ENCODE measurements at places on chromosomes 6 and 20. TPM values are rescaled to one million over a fixed set of nuclear protein-coding genes. Genes with fewer than 3 reads are reported as not detected.

- no peak for DNase-seq
- H3K4me3 ChIP-seq: no peak overlapping the region
- no peaks in the 10 kb centered on the region for H3K4me1 ChIP-seq
- H3K27ac ChIP-seq: no peak overlapping the region
- H3K27me3 ChIP-seq: no peaks in the 10 kb centered on the region
- H3K36me3 ChIP-seq: no peaks in the 10 kb centered on the region
Measured at GRCh38 chr20:49340161-49340966, 62.5 kb upstream of the ZNFX1 start.

- H3K4me3 ChIP-seq: no peak overlapping the region
- no peaks in the 10 kb centered on the region for H3K27me3 ChIP-seq
- no peak for DNase-seq
- no peak overlapping the region for H3K27ac ChIP-seq
Measured at GRCh38 chr20:7323957-7324356, 556.5 kb downstream of the BMP2 start.

The MBOAT1 gene
- 1.0 TPM for polyA plus RNA-seq

The SAPCD1 gene
- not detected for polyA plus RNA-seq

DNA sequence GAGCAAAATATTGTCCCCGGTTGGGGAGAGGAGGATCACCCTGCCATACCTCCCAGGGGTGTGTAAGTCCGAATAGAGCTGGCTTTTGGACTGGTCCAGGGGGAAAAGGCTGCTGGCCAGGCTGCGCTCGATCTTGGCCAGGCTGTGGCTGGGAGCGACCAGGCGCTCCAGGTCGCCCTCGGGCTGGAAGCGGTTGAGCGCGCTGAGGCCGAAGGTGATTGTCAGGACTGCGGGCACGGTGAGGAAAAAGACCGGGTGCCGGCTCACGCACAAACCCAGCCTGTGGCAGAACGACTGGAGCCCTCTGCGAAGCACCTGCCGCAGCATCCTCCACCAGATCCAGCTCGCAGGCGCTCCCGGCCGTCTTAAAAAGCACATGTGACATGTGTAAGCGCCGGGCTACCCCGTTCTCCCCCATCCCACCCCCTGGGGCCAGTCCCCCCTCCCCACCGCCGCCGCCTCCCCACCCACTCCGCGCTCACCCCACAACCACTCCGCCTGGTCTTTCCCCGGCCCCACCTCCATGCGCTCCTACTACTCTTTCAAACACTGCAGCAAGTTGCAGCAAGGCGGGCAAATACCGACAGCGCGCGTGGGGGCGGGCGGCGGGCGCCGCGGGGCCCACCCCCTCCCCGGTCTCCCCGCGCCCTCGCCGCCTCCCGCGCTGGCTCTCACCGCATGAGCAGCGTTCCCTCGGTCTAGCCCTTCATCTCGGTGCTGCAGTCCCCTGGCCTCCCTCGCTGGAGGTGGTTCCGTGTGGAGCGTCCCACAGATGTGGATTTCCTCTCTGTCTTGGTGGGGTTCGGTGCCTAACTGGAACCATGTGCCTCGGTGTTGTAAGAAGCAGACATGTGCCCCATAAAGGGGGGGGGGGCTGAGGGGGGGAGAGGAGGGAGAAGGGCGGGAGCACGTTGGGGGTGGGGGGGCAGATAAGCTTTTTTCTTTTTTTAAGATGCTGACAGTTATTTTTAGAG, 42.4 kb downstream of the PTCHD4 start:
- H3K27ac ChIP-seq: no peak overlapping the region
- H3K27me3 ChIP-seq: no peaks in the 10 kb centered on the region
- no peaks in the 10 kb centered on the region for H3K36me3 ChIP-seq

DNA sequence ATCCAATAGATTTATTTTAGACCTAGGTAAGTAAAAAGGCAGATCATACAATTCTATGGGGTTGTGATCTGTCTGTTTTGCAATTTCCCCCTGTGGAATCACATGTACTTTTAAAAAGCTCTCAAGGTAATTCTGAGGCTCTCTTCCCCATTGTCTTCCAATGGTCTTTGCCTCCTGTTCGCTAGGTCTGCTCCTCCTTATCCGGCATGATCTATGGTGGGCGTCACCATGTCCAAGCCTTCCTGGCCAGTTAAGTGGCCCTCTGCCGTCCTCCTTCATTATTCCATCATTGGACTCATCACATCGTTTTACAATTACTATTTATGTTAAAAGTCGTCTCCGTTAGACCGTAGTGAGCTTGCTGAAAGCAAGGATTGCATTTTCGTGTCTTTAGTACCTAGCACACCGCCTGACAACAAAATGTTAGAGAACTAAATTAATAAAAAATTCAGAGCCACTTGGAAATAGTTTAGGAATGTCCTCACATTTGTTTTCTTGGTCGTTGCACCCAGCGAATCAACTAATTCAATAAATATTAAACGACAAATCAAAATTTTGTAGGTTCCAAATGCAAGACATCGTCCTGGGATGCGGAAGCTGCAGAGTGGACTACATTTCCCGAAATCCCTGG, 2.2 kb upstream of the STXBP5 start:
- no peak for DNase-seq
- H3K36me3 ChIP-seq: peaks cover 7% of the 10 kb centered on the region
- peak overlapping the region; percentile 84 for H3K4me3 ChIP-seq
- H3K27ac ChIP-seq: peak overlapping the region; percentile 90
- no peaks in the 10 kb centered on the region for H3K27me3 ChIP-seq

The RAMACL gene
- not detected for polyA plus RNA-seq

GRCh38 chr6:132054525-132054924, 103.4 kb upstream of the CCN2 start:
- no peak overlapping the region for H3K27ac ChIP-seq
- DNase-seq: no peak

The SYCP2L gene
- polyA plus RNA-seq: not detected

- H3K36me3 ChIP-seq: no peaks in the 10 kb centered on the region
- H3K27ac ChIP-seq: no peak overlapping the region
- DNase-seq: no peak
- H3K27me3 ChIP-seq: no peaks in the 10 kb centered on the region
Measured at GRCh38 chr6:131070061-131070460, 7.0 kb upstream of the EPB41L2 start.

GRCh38 chr20:11796026-11796425, 121.7 kb upstream of the BTBD3 start:
- DNase-seq: no peak
- H3K27me3 ChIP-seq: no peaks in the 10 kb centered on the region
- H3K4me1 ChIP-seq: no peaks in the 10 kb centered on the region
- no peak overlapping the region for H3K27ac ChIP-seq
- H3K4me3 ChIP-seq: no peak overlapping the region

DNA sequence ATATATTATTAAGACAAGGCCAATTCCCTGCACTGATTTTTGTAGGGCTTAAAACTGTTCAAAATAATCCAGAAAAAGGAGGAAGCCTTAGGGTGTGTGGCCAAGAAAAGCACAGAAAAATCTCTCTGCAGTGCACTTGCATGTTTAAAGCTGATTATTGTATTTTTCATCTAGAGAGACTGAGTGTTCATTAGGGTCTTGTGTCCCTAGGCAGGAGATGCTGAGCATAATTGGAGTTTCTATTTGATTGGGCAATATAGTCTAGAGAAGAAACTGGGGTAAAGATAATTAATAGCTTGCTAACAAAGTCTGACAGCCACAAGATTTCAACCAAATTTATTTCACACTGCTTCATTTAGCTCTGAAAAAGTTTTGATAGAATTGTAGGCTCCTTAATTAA, 2.4 kb downstream of the FLRT3 start:
- H3K27me3 ChIP-seq: no peaks in the 10 kb centered on the region
- no peak for DNase-seq
- no peaks in the 10 kb centered on the region for H3K4me1 ChIP-seq
- H3K27ac ChIP-seq: no peak overlapping the region
- H3K4me3 ChIP-seq: no peak overlapping the region
- no peaks in the 10 kb centered on the region for H3K36me3 ChIP-seq

GRCh38 chr6:168691774-168692173, 250.8 kb downstream of the SMOC2 start:
- no peaks in the 10 kb centered on the region for H3K27me3 ChIP-seq
- H3K27ac ChIP-seq: no peak overlapping the region
- no peak for DNase-seq
- no peak overlapping the region for H3K4me3 ChIP-seq

- no peak overlapping the region for H3K4me3 ChIP-seq
- no peaks in the 10 kb centered on the region for H3K36me3 ChIP-seq
- H3K27ac ChIP-seq: no peak overlapping the region
- DNase-seq: no peak
- peaks cover 22% of the 10 kb centered on the region for H3K4me1 ChIP-seq
- H3K27me3 ChIP-seq: no peaks in the 10 kb centered on the region
Measured at GRCh38 chr6:16625291-16626265, 135.7 kb downstream of the ATXN1 start.

The ASIP gene
- not detected for polyA plus RNA-seq

DNA sequence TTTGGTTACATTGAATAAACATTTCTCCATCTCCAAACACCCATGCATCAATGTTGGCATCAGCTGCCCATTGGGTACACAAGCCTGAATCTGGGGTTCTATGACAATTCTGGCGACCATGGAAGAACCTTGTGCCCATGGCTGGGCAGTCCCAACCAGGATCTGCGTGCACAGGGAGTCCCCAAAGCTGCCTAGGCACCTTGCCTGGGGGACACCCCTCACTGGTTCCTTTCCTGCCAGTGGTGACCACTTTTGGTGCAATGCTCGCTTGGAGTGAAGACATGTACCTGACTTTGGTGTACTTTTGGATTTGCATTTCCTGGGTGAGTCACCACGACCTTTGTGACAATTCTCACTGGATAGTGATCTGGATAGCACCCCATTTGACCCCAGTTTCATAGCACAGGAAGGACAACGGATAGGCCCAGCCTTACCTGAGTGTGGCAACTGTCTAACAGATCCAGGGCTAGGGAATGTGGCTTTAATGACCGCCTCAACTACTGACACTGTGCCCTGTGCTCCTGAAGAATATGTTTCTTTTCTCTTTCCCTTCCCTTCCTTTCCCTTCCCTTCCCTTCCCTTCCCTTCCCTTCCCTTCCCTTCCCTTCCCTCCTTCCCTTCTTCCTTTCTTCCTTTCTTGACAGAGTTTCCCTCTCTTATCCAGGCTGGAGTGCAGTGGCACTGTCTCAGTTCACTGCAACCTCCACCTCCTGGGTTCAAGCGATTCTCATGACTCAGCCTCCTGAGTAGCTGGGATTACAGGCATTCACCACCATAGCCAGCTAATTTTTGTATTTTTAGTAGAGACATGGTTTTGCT, 7.1 kb downstream of the SPINT3 start:
- DNase-seq: no peak
- H3K4me3 ChIP-seq: no peak overlapping the region
- H3K27me3 ChIP-seq: no peaks in the 10 kb centered on the region
- H3K36me3 ChIP-seq: no peaks in the 10 kb centered on the region
- no peak overlapping the region for H3K27ac ChIP-seq

The KIAA0408 gene
- polyA plus RNA-seq: 0.14 TPM

DNA sequence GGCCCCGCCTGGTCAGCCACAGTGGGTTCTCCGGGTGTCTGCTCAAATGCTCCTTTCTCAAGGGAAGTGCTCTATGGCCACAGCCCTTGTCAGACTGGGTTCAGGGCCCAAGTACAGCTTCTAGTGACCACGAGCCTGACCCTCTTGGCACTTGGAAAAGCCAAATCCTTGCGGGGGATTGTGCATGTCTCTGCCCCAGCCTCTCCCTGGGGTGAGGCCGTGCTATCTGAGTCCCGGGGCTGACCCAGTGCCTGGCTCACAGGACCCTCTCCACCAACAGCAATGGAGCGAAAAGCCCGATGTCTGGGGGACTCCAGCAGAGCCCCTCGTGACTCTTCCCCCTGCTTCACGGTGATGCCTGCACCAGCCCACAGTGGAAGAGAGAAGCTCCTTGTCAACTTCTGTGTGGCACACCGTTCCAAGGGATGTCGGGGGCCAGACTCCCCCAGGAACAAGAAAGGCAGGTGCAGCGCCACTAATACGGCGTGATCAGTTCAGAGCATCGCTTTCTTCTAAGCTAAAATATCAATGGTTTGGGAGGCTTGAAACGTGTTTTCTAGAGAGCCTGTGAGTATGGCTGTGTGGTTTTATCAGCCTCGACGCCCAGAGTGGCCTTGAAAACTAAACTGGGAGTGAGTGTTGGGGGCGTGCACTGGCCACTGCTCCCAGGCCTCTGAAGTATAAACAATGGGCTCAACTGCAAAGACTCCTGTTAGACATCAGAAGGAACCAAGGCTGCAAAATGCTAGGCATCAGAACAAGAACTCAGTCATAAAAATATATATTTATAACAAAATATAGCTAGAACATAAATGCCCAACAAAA, 51.9 kb downstream of the DLL1 start:
- H3K4me1 ChIP-seq: no peaks in the 10 kb centered on the region
- H3K27ac ChIP-seq: no peak overlapping the region

DNA sequence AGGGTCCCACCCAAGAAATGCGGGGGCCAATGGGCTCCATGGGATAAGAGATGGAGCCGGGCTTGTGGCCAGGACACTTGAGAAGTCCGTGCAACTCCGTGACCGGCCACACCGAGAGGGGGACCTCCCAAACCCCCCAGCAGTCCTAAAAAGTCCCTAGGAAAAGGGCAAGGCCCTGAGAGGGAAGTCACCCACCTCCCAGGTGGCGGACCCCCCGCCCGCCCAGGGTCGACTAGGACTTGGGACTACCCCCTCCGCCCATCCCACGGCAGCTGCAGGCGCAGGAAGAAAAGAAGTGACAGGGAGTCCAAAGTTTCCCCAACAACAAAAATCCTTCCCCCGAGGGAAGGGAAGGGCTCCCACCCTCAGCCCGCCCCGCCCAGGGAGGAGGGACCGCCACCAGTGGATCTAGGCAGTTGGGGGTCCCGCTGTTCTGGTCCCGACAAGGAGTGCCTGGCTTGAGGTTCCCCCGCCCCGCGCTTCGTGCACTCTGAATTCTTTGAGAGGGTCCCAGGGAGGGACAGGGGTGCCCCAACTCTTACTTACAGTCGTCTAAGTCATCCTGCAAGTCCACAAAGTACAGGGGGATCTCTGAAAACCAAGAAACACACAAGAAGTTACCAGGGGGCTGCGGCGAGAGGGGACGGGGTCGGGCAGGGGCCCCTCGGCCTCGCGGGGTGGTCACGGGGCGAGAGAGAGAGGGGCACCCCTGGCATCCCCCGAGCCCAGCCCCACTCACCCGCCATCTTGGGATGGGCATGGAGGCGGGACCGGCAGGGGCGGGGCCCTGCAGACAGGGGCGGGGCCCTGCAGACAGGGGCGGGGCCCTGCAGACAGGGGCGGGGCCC, 611 bp upstream of the RAB22A start:
- H3K4me3 ChIP-seq: peak overlapping the region; percentile 52
- no peaks in the 10 kb centered on the region for H3K27me3 ChIP-seq
- H3K36me3 ChIP-seq: peaks cover 16% of the 10 kb centered on the region
- H3K4me1 ChIP-seq: peaks cover 38% of the 10 kb centered on the region
- peak overlapping the region; percentile 83 for H3K27ac ChIP-seq

The SLC32A1 gene
- polyA plus RNA-seq: not detected

- H3K36me3 ChIP-seq: no peaks in the 10 kb centered on the region
- no peaks in the 10 kb centered on the region for H3K4me1 ChIP-seq
- DNase-seq: no peak
- H3K4me3 ChIP-seq: no peak overlapping the region
- H3K27ac ChIP-seq: no peak overlapping the region
Measured at GRCh38 chr20:18984238-18985200, 170.9 kb downstream of the SCP2D1 start.

- no peak overlapping the region for H3K4me3 ChIP-seq
- DNase-seq: no peak
- H3K36me3 ChIP-seq: peaks cover 20% of the 10 kb centered on the region
- H3K4me1 ChIP-seq: no peaks in the 10 kb centered on the region
- no peak overlapping the region for H3K27ac ChIP-seq
- no peaks in the 10 kb centered on the region for H3K27me3 ChIP-seq
Measured at GRCh38 chr20:41116282-41116956, 20.9 kb upstream of the PLCG1 start.

The BPIFA1 gene
- polyA plus RNA-seq: not detected

GRCh38 chr6:16713597-16713996, 47.7 kb downstream of the ATXN1 start:
- no peak overlapping the region for H3K27ac ChIP-seq
- DNase-seq: no peak
